Hematopoietic multipotent progenitor cell treated with erythropoietin and hydrocortisone succinate and interleukin-3 and kit ligand, for 4 days (in vitro differentiated cells): ENCODE measurements at places on chromosomes 5 and 9.

DNA sequence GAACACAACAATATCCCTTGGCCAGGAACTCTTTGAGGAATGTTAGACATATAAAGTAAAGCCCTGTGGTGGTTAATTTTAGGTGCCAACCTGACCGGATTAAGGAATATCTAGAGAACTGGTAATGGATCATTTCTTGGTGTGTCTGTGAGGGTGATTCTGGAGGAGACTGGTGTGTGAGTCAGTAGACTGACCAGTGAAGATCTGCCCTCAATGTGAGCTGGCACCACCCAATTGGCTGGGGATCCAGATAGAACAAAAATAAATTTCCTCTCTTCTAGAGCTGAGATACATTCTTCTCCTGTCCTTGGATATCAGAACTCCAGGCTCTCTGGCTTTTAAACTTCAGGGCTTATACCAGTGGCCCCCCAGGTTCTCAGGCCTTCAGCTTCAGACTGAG is 56.2 kb upstream of the TNPO1 start:
- no peak for DNase-seq

DNA sequence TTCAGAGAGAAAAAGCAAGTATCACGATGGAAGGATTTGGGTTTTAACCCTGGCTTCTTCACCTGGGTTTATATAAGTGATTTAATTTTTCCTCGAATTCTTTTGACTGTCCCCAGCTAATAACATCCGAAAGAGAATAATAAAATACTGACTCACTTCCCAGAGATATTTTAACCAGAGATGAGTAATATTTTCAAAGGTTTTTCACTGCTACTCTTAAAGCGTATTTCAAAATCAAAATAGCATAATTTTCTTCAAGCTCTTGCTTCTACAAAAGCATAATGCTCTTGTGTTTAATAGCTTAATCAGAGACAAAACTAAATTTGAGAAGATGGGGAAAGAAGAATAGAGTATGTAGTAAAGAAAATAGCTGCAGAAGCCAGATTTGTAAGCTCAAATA is 215.2 kb upstream of the PTGER4 start:
- no peak for DNase-seq

GRCh38 chr5:127860291-127860690 is 157.1 kb downstream of the CCDC192 start:
- DNase-seq: no peak

- no peak for DNase-seq
Observed at GRCh38 chr9:81626511-81626910, 62.8 kb downstream of the TLE1 start.

- DNase-seq: peak; percentile 33
Observed at GRCh38 chr9:27365707-27366376, 68.9 kb upstream of the EQTN start.
